ENCODE measurements at places on chromosomes 12 and 14.

- no peak for DNase-seq
Observed at GRCh38 chr14:77640756-77641533, 24.5 kb upstream of the SPTLC2 start.

GRCh38 chr14:94047581-94047980, 21.4 kb downstream of the OTUB2 start:
- no peak for DNase-seq

GRCh38 chr12:13097491-13098011, 5.9 kb downstream of the GSG1 start:
- DNase-seq = no peak

DNA sequence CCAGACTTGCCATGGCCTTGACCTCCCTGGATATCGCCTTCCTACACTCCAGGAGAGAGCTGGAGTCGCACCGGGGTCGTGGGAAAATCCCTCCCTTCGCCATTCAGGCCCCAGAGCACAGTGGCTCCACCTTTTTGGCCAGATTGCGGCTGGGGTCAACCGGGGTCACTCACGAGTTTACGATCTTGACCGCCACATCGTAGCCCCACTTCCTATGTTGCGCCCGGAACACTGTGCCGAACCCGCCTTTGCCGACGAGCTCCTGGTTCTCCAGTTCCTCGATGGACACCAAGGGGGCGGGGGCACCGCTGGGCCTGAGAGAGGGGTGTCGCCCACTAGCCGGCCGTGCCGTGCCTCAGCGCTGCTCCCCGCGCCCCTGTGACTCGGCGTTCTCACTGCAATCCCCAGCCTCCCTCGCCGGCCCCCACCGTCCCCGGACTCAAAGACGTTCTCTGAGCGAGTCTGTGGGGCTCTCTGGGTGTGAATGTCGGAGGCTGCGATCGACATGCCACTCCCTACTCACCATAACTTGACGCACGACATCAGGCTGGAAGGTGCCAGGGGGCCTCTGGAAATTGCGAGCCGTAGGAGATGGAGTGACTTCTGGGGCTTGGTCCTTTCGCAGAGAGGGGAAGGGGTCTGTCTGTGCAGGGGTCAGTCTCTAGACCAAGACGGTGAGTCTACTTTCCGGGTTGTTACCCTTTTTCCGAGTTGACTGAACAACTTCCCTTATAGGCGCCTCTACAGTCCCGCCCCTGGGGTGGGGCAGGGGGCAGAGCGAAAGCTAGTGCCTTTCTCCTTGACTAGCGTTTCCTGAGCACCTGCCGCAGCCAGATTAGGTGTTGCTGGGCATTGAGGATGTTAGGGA, at the start of gene RIPK3:
Gene RIPK3 (minus strand): TSS at position 708 of the 868 bp plus-strand sequence. CDS start 165 bp downstream, at position 543.
- DNase-seq = no peak

GRCh38 chr14:101365329-101366158, 195.8 kb upstream of the DIO3 start:
- no peak for DNase-seq

DNA sequence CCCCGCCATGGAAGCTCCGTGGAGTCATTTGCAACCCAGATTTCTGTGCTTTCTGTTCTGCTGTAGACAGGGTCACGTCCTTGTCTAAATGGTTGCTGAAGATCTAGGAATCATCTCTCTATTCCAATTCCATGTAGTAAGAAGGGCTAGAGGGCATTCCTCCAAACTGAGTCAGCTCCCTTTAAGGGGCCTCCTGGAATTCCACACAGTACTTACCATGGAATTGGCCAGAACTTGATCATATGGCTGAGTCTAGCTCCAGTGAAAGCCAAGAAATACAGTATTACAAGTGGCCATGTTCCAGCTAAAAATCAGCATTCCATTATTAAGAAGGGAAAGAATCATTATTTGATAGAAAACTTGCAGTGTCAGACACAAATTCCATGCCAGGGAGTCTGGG, 171.9 kb downstream of the PRKCH start:
- no peak for DNase-seq

- DNase-seq = no peak
Observed at GRCh38 chr12:16467272-16467671, 119.8 kb downstream of the MGST1 start.

DNA sequence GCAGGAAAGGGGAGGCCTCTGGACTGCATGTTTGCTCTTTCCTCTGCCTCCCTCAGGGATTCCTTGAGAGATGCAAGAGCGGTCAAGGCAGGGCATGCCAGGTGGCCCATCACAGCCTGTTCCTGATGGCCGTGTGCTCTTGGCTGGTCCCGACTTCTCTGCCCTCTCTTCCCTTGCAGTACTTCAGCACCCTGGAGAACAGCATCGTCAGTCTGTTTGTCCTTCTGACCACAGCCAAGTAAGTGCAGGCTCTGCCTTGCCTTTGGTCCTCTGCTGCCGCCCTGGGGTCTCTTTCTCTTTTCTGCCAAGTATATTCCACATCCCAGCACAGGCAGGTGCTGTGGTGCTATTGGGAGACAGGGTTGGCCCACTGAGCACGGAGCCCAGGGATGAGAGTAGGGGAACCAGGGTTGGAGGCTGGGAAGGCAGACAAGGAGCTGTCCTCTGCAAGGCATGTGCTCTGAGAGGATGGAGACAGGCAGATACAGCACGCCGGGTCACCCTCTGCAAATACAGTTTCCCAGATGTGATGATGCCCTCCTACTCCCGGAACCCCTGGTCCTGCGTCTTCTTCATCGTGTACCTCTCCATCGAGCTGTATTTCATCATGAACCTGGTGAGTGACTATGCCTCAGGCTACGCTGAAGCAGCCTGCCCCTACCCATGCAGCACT, 51.9 kb downstream of the TPCN1 start:
- no peak for DNase-seq

- no peak for DNase-seq
Observed at GRCh38 chr14:92215579-92215978, 93.8 kb downstream of the CPSF2 start.

DNA sequence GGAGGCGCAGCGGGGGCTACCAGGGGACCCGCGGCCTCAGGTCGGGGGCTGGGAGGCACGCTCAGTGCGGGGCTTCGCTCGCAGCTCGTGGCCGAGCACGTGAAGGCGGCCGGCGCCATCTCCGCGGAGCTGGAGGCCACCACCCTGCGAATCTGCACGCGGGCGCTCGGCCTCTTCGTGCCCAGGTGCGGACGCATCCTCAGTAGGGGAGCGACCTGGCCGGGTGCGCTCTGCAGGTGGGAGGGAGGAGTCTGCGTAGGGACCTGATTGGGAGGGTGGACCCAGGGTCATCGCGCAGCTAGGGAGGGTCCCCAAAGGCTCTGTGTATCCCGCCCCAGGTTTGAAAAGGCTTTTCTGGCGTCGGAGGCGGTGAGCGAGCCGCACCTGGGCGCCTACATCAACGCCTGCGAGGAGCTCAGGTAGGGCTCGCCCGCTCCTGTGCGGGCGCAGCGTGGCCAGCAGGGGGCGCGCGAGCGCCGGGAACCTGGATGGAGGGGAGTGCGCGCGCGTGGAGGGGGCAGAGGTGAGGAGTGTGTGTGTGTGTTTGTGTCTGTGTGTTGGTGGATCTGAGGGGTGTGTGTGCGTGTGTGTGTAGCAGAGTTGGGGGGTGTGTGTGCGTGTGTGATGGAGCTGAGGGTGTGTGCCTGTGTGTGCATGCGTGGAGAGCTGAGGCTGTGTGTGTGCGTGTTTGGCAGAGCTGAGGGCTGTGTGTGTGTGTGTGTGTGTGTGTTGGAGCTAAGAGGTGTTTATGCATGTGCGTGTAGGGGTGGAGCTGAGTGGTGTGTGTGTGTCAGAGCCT, 10.3 kb downstream of the EXOC3L4 start:
- peak; percentile 60 for DNase-seq

GRCh38 chr12:58443273-58443980, 476.9 kb downstream of the LRIG3 start:
- no peak for DNase-seq

DNA sequence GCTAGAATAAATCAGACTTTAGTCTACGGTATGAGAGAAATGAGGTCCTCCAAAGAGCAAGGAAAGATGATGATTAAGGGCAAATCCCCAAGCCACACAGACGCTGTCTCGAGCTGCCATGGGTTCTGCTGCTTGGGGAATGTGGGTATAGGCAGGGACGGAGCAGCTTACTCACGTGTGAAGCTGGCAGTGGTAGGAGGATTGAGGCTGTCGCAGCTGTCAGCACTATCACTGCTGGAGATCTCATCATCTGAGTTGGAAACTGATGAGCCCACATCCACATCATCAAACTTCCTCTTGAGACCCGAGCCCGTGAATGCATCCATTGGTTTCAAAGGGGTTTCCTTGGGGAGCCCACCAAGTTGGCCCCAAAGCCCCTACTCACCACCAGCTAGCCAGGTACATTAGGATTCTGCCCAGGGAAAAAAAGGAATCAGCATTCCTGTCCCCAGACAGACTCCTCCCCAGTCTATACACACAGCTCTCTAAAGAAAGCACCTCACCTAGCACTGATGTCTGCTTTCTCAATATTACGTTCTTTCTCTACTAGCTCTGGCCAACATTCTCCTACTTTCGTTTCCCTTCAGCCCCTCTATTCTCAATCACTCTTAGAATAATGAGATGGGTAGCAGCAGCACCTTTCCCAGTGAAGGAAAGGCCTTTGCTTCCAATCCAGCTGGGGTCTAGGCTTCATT, 7.0 kb downstream of the CSRNP2 start:
- no peak for DNase-seq

DNA sequence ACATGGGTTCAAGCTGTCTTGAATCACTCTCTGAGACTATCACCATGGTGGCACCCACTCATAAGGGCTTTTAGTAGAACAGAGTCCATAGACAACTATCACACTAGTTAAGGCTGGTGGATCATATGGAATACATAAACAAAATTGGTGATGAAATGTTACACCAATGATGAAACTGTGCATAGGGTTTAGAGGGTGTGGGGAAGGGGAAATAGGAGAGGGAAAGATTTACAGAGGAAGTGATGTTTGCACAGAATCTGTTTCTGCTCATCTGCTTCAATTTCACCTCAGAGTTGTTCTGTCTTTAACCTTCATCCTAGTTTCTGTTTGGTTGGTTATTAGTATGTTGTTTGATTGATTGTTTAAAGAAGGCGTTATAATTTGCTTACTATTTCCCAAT, 2.4 kb upstream of the RXYLT1 start:
- DNase-seq = no peak

DNA sequence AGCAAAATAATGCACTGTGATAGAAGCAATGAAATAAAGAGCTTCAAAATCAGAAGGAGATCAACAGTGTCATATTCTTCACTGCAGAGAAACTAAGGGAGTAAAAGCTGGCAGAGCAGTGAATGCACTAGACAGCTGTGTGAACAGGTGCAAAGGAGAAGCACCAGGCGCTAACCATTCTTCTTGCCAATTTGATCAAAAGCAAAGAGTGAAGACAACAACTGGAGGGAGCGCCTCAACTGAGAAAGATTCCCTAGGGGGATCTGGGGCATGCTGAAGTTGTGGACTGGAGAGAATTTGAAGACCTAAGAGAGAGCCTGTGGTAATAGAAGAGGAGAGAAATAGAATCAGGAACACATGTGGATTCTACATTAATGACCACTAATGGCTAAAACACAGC, 50.4 kb upstream of the OVCH1 start:
- DNase-seq = no peak

DNA sequence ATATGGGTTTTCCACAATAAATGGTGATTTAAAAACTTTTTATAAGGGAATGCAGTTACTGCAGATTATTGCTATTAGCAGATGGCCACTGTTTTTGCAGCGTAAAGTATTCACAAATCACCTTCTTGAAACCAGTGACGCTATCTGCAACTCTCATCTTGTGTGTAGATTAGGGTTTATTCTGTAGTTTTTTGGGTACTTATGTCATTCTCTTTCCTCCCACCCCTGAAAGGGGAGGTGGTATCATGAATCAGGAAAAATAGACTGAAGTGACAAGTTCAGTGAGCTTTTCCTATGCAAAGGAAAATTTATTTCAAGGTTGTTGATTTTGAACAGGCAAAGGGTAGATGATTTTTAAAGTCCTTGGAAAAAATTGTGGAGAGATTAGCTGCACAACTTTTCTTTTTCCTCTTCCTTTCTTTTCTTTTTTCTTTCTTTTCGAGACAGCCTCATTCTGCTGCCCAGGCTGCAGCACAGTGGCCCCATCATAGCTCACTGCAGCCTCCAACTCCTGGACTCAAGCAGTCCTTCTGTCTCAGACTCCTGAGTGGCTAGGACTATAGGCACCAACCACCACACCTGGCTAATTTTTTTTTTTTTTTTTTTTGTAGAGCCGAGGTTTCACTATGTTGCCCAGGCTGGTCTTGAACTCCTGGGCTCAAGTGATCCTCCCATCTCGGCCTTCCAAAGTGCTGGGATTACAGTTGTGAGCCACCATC, 1.6 kb downstream of the FRS2 start:
- no peak for DNase-seq

DNA sequence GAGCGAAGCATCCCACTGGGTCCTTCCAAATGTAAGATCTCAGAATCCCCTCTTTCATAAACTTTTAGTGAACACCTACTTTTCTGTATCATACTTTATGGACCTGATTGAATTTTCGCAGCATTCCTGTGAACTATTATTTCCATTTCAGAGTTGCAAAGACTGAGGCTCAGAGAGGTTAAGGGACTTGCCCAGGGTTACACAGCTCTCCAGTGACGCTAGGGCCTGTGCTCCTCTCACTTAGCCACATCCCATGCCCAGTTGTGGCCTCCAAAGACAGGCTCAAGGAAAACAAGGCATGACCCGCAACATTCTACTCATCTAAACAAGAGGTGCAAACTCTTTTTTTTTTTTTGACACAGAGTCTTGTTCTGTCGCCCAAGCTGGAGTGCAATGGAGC, 25.9 kb upstream of the SPPL3 start:
- no peak for DNase-seq

GRCh38 chr12:19048943-19049342, 80.6 kb upstream of the PLEKHA5 start:
- no peak for DNase-seq

- DNase-seq = no peak
Observed at GRCh38 chr14:59238216-59238615, 49.7 kb downstream of the DAAM1 start.

GRCh38 chr12:24979976-24980730, 31.3 kb upstream of the BCAT1 start:
- no peak for DNase-seq

DNA sequence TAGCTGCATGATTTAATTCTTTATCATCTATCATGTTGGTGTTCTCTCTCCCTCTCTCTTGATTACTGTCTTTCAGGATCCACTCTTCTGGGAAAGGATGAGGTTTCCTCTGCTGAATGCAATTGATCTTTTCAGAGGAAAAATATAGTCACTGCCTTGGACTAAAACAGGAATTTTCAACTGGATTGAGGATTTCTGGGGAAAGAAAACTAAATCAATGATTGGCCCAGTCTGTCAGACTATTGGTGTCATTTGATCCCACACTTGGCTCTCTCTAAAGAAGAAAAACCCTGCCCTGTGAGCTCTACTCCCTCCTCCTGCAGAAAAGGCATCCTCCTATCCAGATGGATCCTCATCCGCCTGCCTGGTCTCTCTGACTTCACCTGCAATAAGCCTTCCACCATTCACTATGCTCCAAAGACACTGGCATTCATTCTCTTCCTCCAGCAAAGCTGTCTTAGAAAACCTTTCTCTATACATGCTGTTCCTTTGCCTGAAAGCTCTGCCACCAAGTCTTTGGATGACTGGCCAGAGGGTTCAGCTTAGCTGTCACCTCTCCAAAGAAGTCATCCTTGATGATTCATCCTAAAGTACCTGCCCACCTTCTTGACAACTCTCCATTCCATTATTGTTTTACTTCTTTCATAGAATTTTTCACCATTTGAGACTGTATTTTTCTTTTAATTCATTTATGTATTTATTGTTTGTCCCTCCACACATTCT, 127.7 kb upstream of the CAND1 start:
- no peak for DNase-seq
